EL (cell line): ENCODE measurements at places on chromosomes 1 and 21.

- peak; percentile 95 for DNase-seq
These were observed 56.8 kb upstream of the GNG12 start for GRCh38 chr1:67889953-67890567.

DNA sequence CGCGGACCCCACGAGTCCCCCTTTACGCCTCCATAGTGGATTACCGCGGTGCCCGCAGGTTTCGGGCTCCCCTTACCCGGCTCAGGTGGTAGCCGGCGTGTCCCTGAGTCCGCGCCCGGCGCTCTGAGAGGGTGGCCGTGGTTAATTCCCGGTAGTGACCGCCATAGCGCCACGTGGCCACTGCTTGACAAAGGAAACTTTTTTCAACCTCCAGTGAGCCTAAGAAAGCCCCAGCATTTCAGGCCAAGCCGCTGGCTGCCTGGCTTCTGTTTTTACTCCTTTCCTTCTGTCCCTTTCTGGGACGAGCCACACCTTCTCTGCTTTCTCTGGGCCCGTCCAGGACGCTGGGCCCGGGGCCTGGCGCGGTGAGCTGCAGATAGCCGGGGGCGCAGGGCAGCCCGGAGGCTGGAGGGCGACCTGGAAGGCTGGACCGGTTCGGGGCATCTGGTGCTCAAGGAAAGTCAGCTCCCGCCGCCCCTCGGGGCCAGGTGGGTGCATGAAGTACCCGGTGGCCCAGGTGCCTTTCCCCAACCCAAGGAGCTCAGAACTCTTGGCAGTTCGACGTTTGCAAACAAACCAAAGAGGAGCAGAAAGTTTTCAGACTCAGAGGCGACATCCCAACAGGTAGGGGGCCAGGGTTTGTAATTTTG is 540 bp upstream of the C1orf198 start:
- peak; percentile 62 for DNase-seq

- no peak for DNase-seq
These were observed 64.6 kb upstream of the EFHD2 start for GRCh38 chr1:15344800-15345704.

DNA sequence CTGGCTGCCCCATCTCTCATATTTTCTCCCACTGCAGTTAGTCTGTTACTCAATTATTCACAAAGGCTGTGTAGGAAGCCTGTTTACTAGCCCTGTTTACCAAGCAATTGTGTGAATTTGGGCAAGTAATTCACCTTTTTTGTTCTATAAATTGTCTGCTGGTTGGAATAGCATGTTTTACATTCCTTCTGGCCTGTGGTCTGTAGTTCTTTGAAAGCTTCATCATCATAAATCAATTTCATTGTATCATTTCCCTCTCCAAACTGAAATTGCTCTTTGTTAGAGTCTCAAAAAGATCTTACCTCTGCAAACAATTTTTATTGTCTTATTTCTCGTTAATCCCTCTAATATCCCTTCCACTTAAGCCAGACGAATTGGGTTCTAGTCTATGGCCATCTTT is 1059.5 kb upstream of the ADGRL4 start:
- no peak for DNase-seq

DNA sequence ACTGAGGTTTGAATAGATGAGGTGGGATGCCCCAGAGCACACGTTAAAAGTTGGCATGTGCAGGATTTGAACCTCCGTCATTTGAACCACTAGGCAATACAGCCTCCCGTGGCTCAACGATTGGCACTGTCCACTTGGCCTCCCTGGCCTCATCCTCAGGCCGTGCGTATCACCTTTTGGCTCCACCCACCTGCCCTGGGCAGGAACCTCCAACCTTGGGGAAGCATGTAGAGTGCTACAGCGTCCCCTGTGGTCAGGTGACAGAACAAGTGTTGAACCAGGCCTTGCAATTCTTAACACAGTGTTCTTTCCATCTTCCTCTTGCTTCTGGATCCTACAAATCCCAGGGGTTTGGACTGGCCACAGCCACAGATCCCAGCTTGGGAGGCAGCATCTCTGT is 112.6 kb downstream of the PAX7 start:
- DNase-seq: no peak

- no peak for DNase-seq
These were observed 96.1 kb upstream of the KCNA3 start for GRCh38 chr1:110770832-110771231.

DNA sequence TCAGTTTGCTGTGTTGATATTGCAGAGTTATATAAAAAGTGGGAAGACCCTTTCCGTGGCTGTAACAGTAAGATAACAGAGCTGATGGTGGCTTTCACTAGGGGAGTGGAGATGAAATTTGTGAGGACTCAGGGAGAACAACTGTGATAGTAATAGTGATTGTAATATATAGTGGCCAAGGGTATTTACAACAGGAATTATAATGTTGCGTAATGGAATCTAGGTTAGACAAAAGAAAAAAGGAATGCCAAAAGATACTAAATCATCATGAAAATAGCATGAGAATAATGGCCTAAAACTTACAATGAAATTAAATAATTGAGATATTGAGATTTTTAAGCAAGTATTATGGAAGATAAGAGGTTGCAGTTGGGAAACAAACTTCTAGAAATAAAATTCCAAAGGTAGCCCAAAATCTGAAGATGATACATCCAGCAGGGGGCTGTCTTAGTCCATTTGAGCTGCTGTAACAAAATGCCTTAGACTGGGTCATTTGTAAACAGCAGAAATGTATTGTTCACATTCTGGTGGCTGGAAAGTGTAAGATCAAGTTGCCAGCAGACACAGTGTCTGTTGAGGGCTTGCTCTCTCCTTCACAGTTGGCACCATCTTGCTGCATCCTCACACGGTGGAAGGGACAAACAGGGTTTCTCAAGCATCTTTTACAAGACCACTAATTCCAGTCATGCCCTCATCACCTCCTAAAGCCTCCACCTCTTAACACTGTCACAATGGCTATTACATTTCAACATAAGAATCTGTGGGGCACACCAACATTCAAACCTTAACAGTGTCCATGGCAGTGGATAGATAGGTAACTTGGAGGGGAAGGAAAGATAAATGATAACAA is 711.2 kb downstream of the MRPL39 start:
- DNase-seq: no peak

DNA sequence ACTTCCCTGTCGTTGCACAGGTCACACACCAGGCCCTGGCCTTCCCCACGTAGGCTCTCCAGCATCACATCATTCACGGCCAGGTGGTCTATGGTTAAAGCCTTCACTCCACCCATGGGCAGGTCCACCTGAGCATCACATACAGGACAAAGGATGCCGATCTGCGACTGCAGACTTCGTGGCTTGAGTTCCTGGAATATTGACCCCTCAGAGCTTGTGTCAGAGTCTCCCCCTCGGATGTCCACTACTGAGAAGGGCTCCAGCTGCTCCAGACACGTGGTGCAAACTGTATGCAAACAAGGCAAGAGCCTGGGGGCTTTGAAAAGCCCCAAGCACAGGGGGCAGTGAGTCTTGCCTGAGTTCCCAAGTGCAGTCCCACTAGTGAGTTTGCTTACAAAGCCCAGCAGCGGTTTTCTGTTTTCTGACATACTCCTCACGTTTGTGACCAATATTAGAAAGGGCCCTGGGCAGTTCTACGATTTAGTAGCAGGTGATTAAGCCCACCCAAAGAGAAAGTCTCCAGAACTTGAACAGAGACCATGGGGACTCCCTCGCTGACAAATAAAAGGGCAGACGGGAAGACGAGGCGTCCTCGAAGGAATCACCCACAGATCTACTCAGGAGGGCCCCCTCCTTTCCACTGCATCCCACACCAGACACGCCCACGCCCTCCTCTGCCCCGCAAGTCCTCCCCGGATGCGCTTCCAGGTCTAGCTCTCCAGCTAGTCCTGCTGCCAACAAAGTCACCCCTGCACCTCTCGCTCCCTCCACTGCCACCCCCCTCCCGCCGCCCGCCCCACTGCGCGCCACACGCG is 568 bp downstream of the TRIM45 start:
- peak; percentile 75 for DNase-seq

- peak; percentile 41 for DNase-seq
These were observed 464 bp downstream of the COL11A1 start for GRCh38 chr1:103107741-103108375.

GRCh38 chr21:36918291-36918690 is 48.2 kb downstream of the HLCS start:
- no peak for DNase-seq

GRCh38 chr21:44478124-44478800 is 23.0 kb downstream of the LRRC3 start:
- DNase-seq: no peak

DNA sequence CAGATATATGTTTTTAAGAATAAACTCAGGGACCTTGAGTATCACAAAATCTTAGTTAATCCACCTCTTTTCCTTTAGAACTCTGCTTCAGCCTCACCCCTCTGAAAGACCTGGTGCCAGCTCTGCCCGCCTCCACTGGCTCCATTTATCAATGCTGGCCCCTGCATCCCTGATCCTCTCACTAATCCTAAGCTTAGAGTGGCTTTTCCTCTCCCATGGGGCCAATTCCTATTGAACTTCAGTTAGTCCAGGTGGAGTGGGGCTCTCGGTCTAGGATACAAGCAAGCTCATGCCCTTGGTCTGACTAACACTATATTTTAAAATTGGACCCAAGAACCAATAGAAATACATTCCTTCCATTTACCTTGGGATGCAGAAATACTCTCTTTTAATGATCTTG is 87.0 kb downstream of the RGS7 start:
- DNase-seq: no peak

GRCh38 chr1:70930062-70930461 is 117.6 kb downstream of the PTGER3 start:
- no peak for DNase-seq

DNA sequence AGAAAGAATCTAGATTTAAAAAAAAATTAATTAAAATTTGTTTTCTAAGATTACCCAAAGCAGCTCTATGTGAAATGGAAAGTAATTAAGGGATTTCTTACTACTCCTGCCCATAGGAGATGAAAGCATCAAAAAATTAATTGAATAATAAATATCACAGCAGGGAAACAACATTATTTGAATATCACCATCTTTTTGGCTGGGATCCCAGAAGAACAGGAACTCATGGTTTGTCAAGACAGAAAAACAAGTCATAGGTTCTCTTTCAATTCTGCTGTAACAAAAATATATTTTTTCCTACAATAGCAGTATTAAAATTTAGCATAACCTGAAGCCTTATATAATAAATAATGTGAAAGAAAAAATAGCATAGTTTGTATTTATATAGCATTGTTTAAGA is 1713.4 kb downstream of the NCAM2 start:
- DNase-seq: no peak

GRCh38 chr1:214022229-214022791 is 34.5 kb downstream of the PROX1 start:
- DNase-seq: no peak

GRCh38 chr1:235160383-235160956 is 580 bp downstream of the RBM34 start:
- DNase-seq: no peak

DNA sequence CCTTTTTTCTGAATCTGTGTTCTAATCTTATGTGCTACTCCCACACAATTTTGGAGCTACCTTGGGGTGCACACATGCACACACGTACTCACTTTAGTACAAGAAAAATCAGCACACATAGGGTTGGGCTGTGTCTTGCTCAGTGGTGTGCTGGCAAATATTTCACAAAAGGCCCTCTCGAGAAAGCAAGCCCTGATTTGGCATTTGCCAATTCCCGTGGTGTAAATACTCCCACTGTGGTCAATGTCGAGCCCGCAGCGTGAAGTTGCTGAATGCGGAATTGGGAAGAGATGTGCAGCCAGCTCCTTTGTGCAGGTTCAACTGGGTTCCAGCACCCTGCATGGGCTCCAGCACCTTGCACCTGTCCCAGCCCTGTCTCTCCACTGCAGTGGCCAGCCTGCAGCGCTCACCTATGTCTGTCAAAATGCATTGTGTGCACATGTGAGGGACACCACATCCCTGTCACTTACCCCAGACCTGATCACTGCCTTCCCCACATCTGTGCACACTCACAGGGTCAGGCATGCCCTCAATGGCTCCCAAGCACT is 78.4 kb upstream of the WNT4 start:
- no peak for DNase-seq

- no peak for DNase-seq
These were observed 468.1 kb downstream of the ADGRL2 start for GRCh38 chr1:82268826-82269225.

GRCh38 chr1:65388908-65389695 is 31.4 kb upstream of the LEPR start:
- DNase-seq: no peak

GRCh38 chr1:2258996-2259395 is 30.9 kb downstream of the SKI start:
- no peak for DNase-seq

GRCh38 chr21:35338881-35339632 is 290.0 kb upstream of the RUNX1 start:
- DNase-seq: no peak

GRCh38 chr1:73801912-73802429 is 396.0 kb downstream of the LRRIQ3 start:
- DNase-seq: no peak

- peak; percentile 33 for DNase-seq
These were observed 824 bp upstream of the IFI44L start for GRCh38 chr1:78619446-78619802.

- DNase-seq: no peak
These were observed 328.9 kb upstream of the USP25 start for GRCh38 chr21:15400905-15401304.

DNA sequence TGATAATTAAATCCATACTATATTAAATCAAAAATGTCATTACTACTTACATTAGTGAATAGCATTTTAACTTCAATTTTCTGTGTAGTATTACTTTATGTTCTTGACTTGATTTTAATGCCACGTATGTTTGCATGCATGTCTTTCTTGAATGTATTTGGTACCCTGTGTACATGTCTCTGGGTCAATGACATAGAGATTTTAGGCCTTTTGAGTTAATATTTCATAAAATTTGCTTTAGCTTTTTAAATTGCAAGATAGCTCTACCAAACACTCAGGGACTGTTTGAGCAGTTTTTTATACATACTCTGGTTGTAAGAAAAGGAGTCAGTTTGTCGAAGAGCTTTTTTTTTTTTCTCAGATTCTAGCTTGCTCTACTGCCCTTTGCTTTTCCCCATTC is 1.5 kb downstream of the MLLT11 start:
- DNase-seq: no peak

DNA sequence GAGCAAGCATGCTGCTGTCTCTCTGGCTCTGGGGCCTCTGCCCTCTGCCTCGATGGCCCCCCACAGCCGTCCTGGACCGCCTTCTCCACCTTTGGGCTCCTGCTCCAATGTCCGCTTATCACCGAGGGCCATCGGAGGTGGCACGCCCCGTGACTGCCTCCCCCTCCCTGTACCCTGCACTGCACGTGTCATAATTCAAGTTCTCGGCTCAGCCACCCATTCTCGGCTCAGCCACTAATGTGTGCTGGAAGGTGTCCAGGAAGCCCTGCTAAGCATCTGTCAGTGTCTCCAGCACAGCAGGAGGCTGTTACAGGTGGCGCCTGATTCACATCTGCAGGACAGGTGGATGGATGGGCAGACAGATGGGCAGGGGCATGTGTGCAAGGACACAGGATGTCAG is 45.5 kb downstream of the TP73 start:
- no peak for DNase-seq

DNA sequence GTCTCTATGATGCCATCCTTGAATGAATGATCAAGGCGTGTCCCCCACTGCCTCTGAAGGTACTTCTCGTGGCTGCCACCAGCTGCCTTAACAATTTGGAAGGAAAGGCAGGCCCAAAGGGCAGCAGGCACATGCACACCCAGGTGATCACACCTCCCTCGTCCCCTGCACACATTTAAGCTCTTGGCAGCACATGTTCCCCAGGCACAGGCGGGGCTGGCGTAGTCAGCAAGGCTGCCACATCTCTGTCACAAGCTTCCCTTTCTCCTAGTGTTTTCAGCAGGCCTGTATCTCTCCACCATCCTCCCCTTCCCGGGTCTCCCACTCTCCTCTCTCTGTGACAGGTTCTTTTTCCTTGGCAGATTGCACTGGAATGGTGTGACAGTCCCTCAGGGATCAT is 111.9 kb downstream of the CACNA1E start:
- DNase-seq: no peak
